ENCODE measurements at places on chromosomes 6 and 20. TPM values are rescaled to one million over a fixed set of nuclear protein-coding genes. Genes with fewer than 3 reads are reported as not detected.

Gene HLA-DPA1
- total RNA-seq: 4.9 TPM

Gene NKX2-2
- not detected for total RNA-seq

Gene LY6G6F
- total RNA-seq: not detected

Gene FAM83D
- total RNA-seq: 82.9 TPM

Gene MYL9
- 25.0 TPM for total RNA-seq

Gene ANKRD66
- not detected for total RNA-seq

Gene OR12D3
- not detected for total RNA-seq

Gene MYBL2
- total RNA-seq: 76.2 TPM

Gene NCOA6
- 5.4 TPM for total RNA-seq

Gene CARMIL1
- total RNA-seq: 23.4 TPM

Gene PLEKHG1
- total RNA-seq: 0.44 TPM

Gene LPA
- total RNA-seq: not detected

Gene ABHD16B
- total RNA-seq: not detected

DNA sequence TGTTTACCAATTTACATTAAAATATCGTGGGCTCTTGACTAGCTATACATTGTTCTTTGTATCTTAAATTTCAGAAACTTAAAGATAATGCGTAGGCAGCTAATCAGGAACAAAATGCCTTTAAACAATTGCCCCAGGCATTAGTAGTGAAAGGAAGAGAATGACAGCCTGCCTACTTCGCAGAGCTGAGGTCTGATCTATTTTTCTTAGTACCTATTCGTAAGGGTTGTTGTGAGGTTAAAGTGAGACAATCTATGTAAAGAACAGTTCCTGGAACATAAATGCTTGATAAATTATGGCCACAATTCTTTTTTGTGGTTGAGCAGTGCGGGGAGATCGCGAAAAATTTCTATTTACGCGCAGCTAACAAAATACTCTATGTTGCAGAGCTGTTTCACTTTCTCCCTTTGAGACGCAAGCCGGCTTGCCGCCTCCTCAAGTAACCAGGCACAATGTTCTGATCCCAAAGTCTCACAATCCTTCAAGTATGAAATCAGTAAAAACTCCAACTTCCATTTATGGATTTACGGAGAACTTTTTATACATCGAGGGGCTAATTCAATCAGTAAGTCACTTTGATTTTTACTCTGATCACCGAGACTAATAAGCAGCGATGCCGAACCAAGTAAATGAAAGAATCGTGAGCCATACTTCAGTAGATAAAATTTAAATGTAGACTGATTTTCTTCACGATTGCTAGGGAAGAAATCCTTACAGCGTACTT lies 878 bp upstream of the PNRC1 start:
- no peak for DNase-seq

- DNase-seq: no peak
Measured at GRCh38 chr20:48284837-48285236, 499.6 kb upstream of the SULF2 start.

GRCh38 chr6:68045193-68045592 lies 589.9 kb upstream of the ADGRB3 start:
- DNase-seq: no peak

GRCh38 chr6:25713824-25714223 lies 40.7 kb upstream of the SLC17A4 start:
- DNase-seq: no peak

DNA sequence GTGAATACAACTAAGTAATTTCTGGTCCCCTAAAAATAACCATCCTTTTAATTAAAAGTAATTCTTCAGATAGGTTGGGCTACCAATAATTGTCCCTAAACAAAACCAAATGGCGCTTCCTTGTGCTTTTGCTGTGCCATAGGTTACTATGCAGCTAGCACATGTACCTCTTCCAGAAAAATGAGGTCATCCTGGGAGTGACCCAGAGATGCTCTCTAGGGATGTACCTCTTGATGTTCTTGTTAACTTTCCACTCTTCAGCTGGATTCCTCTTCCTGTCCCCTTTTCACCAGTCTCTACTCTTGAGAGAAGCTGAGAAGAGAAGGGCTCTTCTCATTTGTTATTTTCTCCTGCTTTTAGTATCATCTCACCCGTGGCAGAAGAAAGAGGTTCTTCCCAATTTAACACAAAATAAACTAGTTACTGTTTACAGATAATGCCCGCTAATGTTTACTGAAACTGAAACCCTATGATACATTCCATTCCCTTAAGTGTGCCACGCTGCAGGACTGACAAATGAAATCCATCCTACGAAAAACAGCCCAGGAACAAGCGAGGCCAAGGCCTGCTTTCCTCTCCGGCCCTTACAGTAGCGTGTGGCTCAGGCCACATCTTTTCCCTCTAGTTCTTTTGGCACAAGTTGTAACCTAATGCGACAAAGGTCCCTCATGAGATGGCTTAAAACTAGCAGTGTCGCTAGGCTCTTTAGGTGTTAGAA lies 24.2 kb downstream of the MRS2 start:
- DNase-seq: no peak

DNA sequence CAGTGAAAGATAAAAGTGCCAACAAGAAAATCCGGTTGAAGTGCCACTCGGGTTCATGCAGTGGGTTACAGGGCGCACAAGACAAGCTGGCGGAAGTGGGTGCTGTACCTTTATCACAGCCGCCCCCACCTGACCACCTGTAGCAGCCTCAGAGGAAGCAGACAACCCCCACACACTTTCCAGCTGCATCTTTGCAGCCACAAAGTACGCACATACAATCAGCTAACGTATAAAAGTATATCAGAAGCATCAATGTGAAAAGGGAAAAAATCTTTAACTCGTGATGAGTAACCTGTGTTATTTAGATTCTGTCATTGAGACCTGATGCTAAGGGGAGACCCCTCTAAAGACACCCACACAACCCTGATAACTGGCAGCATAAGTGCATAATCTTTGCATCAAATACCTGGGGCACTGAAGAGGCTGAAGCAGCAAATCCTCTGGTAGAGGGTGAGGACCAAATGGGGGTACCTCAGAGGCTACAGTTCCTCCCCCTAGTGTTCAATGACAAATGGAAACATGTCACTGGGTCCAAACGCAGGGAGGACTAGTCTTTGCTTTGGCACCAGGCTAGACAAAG lies 22.1 kb downstream of the BACH2 start:
- no peak for DNase-seq

GRCh38 chr20:38298768-38299288 lies 5.1 kb upstream of the BPI start:
- DNase-seq: no peak

GRCh38 chr6:163386329-163386908 lies 28.1 kb upstream of the QKI start:
- DNase-seq: no peak

- DNase-seq: no peak
Measured at GRCh38 chr6:158367816-158368215, 55.6 kb downstream of the TULP4 start.

GRCh38 chr6:36132246-36132895 lies 2.1 kb downstream of the MAPK13 start:
- peak; percentile 37 for DNase-seq

DNA sequence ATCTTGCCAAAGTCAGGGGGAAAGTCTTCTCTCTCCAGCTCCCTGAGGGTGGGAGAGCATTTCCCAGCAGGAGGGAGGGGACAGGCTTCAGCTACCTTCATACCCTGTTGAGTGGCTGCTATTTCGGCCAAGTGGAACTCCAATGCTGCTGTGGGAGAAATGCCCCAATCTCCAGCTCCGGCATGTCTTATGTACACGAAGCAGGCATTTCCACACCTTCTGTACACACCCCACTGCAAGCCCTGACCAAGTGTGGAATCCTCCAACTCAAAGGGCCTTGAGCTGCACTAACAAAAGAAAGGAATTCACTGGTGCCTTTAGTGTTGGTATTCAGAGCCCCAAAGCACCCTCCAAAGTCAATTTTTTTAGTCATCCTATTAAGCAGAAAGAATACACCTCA lies 313.6 kb upstream of the NT5E start:
- DNase-seq: no peak

DNA sequence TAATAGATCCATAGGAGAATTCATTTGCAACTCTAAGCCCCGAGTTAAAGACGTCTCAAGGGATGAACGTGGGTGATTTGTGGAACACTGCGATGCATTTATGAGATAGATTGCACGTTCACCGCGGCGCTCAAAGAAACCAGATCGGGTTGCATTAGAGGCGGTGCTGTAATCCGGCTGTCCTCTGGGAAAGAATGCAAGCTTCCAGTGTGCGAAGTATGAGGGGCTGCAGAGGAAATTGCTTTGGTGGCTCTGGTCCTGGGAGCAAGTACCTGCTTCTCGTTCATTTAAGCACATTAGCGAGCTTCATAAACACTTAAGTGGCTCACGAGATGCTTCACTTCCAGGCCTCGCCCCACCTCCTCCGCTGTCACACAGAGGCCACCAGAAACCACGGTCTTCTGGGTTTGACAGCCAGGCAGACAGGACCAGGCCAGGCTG lies 182.3 kb downstream of the CDH4 start:
- DNase-seq: no peak

- no peak for DNase-seq
Measured at GRCh38 chr6:168631564-168631963, 190.6 kb downstream of the SMOC2 start.

GRCh38 chr20:53490620-53491019 lies 103.0 kb downstream of the ZNF217 start:
- no peak for DNase-seq

- DNase-seq: peak; percentile 8
Measured at GRCh38 chr6:50185006-50185405, 135.3 kb upstream of the DEFB112 start.

GRCh38 chr20:22524393-22525015 lies 59.9 kb downstream of the FOXA2 start:
- no peak for DNase-seq

- DNase-seq: no peak
Measured at GRCh38 chr6:114033606-114034005, 62.7 kb upstream of the HDAC2 start.

GRCh38 chr6:37514321-37514771 lies 14.7 kb upstream of the CCDC167 start:
- no peak for DNase-seq

DNA sequence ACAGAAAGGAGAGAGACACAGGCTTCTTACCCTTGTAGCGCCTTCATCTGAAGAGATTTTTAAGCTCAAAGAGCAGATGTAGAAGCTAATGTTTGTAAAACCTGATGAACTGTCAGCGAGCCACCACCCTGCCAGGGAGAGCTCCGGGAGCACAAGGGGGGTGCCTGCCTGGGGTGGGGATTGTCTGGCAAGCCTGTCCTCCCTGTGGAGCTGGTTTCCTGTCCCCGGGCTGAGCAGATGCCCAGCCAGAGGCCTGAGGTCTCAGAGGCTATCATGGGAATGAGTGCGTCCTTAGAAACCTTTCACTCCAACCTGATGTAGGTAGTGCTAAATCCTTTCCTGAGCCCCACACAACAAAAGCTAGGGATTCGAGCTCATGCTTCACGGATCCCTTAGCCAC lies 41.9 kb upstream of the NR2E1 start:
- DNase-seq: peak; percentile 65

DNA sequence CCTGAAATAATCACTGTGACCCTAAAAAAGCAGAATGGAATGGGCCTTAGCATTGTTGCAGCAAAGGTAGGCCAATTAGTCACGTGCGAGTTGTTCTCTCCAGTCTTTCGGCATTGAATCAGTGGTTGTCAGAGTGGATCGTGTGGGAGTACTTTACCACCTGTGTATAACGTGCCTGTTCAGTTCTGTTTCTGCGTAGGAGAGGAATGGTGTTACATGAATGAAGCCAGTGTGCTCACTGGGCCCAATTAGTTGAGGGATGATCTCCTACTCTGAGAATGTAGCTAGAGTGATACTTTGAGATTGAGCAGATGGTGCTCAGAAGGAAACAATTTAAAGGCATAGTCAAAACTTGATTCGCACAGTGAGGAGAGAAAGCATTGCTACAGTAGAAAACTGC lies 72.4 kb upstream of the KIF25 start:
- DNase-seq: no peak

- no peak for DNase-seq
Measured at GRCh38 chr6:167910007-167910406, 83.3 kb downstream of the AFDN start.

- no peak for DNase-seq
Measured at GRCh38 chr20:54950304-54950703, 474.9 kb downstream of the DOK5 start.

- no peak for DNase-seq
Measured at GRCh38 chr6:128135325-128135724, 234.5 kb upstream of the THEMIS start.

- no peak for DNase-seq
Measured at GRCh38 chr6:136961848-136962247, 39.7 kb downstream of the SLC35D3 start.

- no peak for DNase-seq
Measured at GRCh38 chr6:1849691-1850090, 240.0 kb downstream of the FOXC1 start.

- DNase-seq: peak; percentile 36
Measured at GRCh38 chr6:43127180-43127579, 43.9 kb upstream of the SRF start.

- no peak for DNase-seq
Measured at GRCh38 chr20:13671916-13672378, 33.2 kb upstream of the TASP1 start.

DNA sequence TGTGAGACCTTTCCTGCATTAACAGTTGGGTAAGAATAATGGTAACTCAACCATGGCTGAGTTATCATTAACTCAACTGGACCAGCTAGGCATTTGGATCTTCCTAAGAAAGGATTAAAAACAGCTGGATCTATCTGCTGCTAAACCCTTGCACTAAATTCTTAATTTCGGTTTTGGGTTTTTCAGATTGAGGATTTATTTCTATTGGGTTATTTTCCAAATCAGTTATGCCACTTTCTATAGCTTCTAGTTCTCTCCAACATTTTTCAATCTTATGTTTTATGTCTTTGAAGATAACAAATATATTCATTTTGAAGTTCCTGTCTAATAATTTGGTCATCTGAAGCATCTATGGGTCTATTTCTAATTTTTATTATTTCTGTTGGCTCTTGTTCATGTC lies 92.5 kb downstream of the KIF13A start:
- no peak for DNase-seq

- no peak for DNase-seq
Measured at GRCh38 chr6:2782825-2783187, 17.6 kb downstream of the WRNIP1 start.

- no peak for DNase-seq
Measured at GRCh38 chr6:52550870-52551269, 26.0 kb downstream of the TRAM2 start.

DNA sequence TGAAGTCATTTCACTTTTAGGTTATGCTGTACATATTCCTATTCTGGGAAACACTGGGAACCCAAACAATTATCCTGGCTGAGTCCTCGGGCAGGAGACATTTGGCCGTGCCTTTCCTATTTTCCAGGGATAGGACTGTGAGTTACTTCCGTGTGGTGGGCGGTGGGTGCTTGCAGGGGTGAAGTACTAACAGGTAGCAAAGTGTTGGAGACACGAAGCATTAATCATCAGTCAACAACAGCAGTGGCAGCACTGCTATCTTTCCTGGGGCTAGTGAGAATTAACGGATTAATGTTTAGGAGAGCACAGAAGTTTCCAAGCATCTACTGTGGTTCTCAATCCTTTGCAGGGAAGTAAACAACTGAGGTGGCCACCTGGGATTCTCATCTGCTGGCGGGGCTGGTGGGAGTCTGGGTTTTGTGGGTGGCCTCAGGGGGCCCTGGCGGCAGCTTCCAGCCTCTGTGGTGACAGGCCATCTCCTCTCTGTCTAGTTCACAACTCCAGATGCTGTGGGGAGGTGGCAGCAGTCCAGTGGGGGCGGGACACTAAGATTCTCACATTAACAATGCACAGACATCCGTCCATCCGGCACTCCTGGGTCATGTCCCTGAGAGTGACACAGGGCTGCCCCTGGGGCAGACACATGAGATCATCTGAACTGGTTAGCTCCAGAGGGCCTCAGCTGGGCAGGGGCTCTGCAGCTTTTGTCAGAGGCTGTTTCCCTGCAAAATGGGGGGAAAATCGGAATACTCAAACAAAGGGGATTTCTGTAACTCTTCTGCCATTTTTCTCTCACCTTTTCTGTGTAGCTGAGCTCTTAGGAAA lies 90.9 kb downstream of the GJA10 start:
- DNase-seq: peak; percentile 33
